ENCODE measurements at places on chromosomes 2 and 18.
A peak's percentile ranks its signal among the peaks of the same experiment; 100 is the strongest.

GRCh38 chr2:320561-320960 is 32.7 kb upstream of the ALKAL2 start:
- DNase-seq = no peak

GRCh38 chr18:55228191-55228590 is 268.9 kb upstream of the CCDC68 start:
- DNase-seq = no peak

GRCh38 chr18:63987743-63988142 is 17.9 kb downstream of the SERPINB8 start:
- no peak for DNase-seq

- DNase-seq = peak; percentile 21
These were observed 5.0 kb downstream of the CAB39 start for GRCh38 chr2:230717600-230717999.

- no peak for DNase-seq
These were observed 143.5 kb downstream of the MBP start for GRCh38 chr18:76988827-76989646.

- no peak for DNase-seq
These were observed 33.8 kb downstream of the RNF144A start for GRCh38 chr2:6951046-6951445.

DNA sequence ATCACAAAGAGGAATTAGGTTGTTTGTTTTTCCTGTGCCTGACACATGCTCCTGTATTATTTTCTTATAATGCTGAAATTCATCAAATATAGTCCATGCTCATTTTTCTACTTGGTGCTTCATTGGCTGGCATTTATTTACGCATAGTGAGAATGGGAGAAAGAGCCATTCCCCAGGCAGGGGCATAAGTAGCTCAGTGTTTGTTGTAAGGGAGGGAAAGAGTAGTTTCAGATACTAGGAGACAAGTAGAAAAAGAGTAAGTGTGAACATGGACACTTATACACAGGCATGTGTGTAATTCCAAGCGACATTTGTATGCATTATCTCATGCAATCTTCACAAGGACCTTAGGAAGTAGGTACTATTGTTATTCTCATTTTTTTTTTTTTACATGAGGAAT is 111.9 kb upstream of the UGP2 start:
- no peak for DNase-seq

- peak; percentile 48 for DNase-seq
These were observed 15.5 kb upstream of the DUSP19 start for GRCh38 chr2:183063083-183063482.

GRCh38 chr18:31354990-31355389 is 21.6 kb upstream of the DSG4 start:
- no peak for DNase-seq

GRCh38 chr2:75595541-75596395 is 35.0 kb upstream of the EVA1A start:
- peak; percentile 95 for DNase-seq

GRCh38 chr2:86552889-86553288 is 10.4 kb downstream of the CHMP3 start:
- no peak for DNase-seq

DNA sequence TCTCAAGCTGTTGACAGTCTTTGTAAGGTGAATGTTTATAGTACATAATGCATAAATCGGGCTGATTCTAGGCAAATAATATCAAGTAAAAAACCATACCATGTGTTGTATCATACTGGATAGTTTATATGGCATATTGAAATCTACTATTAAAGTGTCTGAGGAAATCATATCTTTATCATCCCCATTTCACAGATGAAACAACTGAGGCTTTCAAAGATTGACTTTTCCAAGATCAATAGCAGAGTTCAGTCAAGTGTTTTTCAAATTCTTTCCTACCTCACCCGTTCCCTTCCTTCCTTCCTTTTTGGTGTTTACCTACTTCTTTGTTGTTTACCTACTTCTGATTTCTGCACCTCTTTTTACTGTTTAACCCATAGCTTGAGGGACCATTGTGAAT is 2.0 kb downstream of the LYPD6 start:
- no peak for DNase-seq

- no peak for DNase-seq
These were observed 2.9 kb downstream of the FBXO36 start for GRCh38 chr2:229925201-229925600.

- no peak for DNase-seq
These were observed 111.4 kb downstream of the COPS8 start for GRCh38 chr2:237196866-237197618.

DNA sequence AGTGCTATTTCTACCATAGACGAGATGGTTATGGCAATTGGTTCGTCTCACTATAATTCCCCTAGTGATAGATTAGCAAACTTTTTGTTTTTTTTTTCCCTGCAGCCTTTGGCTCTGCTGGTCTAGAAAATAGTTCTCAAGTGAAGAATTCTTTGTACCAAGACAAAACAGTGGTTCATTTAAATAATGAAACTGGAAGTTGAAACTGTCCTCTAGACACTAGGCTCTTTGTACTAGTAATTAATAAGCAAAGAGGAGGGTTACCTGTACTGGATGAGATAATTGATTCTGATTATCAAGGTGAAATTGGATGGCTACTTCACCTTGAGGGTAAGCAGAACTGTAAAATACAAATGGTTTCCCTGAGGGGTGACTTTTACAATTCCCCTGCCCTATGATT is 156.9 kb upstream of the DCC start:
- DNase-seq = no peak

DNA sequence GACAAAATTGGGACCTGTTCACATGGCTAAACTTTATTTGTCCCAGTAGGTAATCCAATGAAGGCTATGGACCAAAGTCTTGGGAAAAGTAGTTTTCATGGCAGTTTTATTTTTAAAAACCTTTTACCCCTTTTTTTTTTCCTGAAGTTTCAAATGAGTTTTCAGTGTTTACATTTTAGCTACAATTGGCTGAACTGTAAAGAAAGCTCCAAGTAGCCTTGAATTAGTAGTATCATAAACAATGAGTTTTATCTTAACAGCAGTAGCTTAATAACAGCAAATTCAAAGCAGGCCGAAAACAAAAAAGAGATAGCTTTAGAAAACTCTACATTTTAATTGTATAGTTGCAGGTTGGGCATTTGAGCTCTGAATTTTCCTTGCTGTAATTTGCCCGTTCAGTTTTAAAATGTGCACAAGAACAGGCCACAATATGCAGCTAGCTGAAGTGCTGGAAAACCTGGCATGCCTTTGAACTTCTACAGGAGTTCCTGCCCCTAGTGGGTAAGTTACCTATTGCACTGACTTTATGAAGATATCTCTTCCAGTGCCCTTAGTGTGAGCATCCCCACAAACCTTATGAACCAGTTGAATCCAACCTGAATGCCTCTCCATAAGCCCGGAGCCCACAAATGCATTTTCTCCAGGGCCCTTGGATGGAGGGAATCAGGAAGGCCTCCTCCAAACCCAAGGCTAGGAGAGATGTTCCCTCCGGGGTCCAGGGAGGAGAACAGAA is 106.7 kb downstream of the XRCC5 start:
- peak; percentile 18 for DNase-seq

- no peak for DNase-seq
These were observed 597.2 kb upstream of the KLHL29 start for GRCh38 chr2:22787745-22788144.

GRCh38 chr2:241381872-241382271 is 25.8 kb downstream of the FARP2 start:
- DNase-seq = no peak

DNA sequence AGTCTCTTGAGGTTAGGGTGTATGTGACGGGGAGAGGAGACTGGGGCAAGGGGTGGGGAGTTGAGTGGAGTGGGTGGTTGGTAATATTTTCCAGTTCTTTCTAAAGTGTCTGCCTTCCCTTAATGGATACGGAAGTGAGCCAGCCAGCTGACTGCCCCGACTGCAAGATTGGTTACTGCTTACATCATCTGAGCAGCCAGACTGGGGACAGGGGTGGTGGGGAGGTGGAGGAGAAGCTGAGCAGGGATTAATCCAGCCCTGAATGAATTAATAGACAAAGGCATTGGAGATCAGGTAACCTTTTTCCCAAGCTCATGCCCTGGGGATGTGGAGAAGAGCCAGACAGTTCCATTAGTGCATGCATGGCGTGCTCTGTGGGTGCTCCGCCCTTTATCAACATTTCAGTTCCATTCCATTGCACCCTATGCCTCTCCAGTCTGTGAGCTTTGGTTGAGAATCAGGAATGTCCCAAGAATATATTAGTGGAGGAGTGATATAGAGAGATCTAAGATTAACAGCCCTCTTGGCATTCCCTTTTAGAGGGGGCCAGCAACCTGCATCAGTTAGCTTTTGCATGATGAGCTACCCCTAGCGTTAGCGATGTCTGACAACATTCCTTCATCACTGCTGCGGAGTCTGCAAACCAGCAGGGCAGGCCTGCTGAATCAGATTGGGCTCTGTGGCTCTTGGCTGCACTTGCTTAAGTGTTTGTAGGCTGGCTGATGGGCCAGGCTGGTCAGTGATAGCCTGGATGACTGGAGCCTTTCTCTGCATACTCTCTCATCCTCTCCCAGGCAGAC is 67.4 kb downstream of the TNP1 start:
- peak; percentile 85 for DNase-seq

DNA sequence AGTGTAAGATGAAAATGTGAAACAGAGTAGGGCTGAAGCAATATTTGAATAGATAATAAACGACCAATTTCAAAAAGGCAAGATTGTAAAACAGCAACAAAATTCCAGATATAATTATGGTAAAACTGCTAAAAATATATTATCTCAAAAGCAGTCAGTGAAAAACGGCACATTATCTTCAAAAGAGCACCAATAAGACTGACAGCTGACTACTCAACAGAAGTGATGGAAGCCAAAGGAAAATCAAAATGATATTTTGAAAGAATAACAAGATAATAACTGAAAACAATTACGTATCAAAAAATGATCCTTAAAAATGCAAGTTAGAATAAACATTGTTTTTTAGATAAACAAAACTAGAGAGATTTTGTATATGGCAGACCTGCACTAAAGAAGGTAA is 920.6 kb upstream of the FAM98A start:
- no peak for DNase-seq

GRCh38 chr2:36373149-36373926 is 17.8 kb downstream of the CRIM1 start:
- no peak for DNase-seq

- peak; percentile 6 for DNase-seq
These were observed 113.7 kb downstream of the SRBD1 start for GRCh38 chr2:45497355-45497754.

All from fibroblast of skin of abdomen (primary cell).